ENCODE measurements at places on chromosomes 12 and 14.

DNA sequence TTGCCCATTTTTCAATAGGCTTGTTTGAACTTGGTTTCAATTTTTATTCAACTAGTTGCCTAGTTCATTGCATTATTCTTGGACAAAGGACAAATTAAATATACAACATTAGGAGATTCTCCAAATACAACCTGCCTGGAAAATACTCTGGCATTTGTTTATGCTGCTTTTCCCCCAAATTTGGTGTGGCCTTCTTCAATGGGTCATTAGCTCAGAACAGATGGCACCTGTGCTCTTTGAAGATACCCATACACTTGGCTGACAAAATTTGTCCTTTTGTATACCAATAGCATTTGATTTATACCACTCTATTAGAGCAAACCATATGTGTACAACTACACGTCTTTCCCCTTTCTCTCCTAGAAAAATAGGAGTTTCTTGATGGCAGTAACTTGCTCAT lies 35.7 kb downstream of the WBP11 start:
- DNase-seq = no peak

- DNase-seq = no peak
Observed at GRCh38 chr12:124764870-124765580, 98.6 kb downstream of the SCARB1 start.

DNA sequence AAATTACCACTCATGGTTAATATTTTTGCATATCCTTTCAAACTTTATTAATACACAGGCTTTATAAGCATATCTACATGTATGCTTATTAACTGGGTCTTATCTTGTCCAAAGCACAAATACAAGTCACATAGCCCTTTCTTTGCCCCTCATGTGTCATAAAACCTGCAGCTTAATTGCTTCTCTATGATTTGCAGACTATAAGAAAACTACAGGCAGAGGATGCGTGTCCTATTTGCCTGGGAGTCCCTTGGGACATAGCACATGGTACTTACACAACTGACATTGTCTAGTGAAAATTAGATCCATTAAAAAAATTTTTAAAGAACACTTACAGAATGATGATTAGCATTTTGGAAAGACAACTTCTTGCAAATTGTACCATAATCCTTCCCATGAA lies 190.5 kb upstream of the PLEKHA5 start:
- no peak for DNase-seq

DNA sequence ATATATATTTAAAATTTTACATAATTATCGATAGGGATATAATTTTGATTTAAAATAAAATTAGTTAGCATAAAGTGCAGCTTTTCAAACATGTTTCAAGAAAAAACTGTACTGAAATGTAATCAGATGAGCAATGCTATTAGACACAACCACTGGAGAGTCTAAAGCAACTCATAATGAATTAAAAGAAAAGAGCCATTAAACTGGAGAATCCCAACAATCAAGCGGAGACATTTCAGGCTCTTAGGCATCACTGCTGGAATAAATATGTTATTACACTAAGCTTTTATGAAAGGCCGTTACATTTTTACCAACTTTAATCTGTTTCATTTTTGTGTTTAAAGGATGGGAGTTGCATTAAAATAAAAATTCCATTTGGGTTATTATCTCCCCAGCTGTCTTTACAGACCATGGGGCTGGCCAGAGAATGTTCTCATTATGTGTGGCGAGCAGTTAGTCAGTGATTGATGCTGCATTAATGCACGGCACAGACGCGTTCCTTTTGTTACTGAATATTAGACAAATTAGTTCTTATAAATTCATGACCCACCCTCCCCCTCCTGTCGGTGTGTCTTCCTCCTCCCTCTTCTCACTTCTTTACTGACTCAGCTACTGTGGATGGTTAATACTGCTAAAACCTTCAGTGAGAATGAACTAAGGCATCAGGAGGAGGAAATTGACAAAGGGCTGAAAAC lies 156.8 kb downstream of the PDZRN4 start:
- DNase-seq = no peak

GRCh38 chr12:29733060-29733459 lies 50.7 kb downstream of the TMTC1 start:
- no peak for DNase-seq

GRCh38 chr12:2607881-2608607 lies 186.7 kb upstream of the FKBP4 start:
- DNase-seq = no peak

GRCh38 chr12:22536971-22537544 lies 7.3 kb downstream of the C2CD5 start:
- no peak for DNase-seq

- DNase-seq = no peak
Observed at GRCh38 chr12:105948331-105948730, 190.4 kb downstream of the NUAK1 start.

DNA sequence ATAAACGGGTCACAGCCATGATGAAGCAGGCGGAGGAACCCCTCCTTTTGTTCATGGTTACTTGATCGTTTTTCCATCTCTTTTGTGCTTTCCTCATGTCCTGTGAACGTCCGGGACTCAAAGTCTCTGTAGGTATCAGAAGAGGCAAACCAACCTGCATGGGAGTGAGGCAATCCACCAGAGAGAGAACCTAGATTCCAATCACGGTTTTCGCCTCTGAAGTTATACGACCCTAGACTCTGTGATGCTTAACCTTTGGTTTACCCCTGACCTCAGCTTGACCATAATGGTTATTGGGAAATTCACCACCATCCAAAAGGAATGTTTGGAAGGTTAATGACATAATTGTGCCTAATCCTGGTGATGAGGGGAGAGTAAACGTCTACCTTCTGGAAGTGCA lies 186.8 kb upstream of the PRICKLE1 start:
- no peak for DNase-seq

DNA sequence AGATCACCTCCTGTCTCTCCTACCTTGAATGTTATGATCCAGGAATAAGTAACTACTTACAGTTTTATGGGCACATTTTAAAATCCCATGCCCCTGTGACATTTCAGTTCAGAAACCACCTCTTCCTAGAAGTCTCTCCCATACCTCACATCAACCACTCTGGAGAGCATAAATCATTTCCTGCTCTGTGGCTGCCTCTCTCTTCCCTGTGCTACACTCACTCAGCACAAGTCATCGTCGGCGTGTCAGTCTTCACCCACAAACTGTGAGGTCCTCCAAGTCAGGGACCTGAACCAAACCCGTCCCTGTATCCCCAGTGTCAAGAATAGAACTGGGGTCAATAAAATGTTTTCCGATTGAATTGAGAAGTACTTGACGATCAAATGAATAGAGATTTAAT lies 863.3 kb downstream of the BCL11B start:
- DNase-seq = no peak

DNA sequence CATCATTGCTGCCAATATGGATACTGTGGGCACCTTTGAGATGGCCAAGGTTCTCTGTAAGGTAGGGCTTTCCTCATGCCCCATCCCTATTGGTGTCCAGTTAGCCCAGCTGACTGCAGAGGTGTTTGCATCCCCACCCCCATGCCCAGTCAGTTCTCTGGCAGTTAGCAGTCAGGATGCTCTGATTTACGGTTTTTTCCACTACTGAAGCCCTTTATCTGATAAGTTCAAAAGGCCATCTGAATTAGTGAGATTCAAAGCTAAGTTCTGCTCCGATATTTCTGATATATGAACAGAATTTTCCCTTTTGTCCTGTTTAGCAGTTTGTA lies 773 bp downstream of the GMPR2 start:
- DNase-seq = no peak

- DNase-seq = no peak
Observed at GRCh38 chr12:90909069-90909770, 45.8 kb downstream of the CCER1 start.

DNA sequence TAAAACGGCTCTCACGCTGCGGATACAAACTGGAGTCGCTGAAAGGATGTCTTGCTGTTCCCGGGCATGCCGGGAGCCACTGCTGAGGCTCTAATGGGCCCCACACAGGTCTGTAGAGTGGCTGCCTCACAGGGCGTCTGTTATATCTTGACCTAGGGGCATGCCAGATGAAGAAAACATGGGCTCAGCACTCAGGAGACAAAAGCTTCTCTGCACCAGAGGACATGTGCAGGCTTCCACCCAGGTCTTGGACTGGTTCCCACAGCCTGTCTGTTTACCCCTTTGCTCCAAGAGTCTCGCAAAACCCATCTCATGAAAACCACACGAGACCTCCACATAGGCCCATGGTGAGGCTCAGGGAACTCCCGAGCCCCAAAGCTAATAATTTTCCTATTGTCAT lies 134.2 kb downstream of the RPS29 start:
- DNase-seq = no peak

- no peak for DNase-seq
Observed at GRCh38 chr14:21069388-21070082, 569 bp upstream of the ARHGEF40 start.

DNA sequence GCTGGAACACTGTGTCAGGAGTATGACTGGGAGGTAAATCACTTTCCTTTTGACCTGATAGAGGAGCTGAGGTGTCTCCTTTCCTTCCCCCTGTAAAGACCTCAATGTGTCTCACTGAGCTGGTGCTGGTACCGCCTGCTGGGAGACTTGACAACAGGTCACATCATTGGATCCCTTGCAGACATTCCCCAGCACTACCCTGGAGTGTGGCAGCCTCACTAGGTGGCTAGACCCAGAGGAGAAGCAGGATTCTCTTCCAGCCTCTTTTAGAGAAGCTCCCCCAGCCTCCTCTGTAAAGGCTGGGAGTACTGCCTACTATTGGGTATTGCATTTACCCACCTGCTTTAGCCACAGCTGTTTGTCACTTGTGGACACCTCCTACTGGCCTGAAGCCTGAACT lies 223.9 kb downstream of the ADGRD1 start:
- no peak for DNase-seq

GRCh38 chr14:95667249-95667693 lies 19.0 kb upstream of the TCL1B start:
- no peak for DNase-seq

- no peak for DNase-seq
Observed at GRCh38 chr12:91327889-91328288, 145.3 kb upstream of the DCN start.
